ENCODE measurements at places on chromosomes 6 and 20.

GRCh38 chr6:100719883-100720682, 161.0 kb downstream of the ASCC3 start:
- DNase-seq, result peak; percentile 43

DNA sequence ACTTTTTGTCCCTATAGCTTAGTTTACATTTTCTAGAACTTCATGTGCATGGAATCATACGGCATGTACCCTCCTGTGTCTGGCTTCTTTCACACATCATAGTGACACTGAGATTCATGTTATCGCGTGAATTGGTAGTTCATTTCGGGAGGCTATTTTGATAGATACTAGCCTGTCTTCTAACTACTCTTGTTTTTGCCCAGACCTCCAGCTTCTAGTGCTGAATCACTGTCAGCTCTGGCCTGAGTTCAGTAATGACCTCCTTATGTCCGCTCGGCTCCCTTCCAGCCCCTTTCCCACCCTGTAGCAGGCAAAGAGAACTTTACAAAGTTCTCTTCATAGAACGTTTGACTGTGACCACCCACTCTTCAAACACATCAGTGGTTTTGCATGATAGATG, 14.1 kb downstream of the MYBL2 start:
- DNase-seq, result no peak

DNA sequence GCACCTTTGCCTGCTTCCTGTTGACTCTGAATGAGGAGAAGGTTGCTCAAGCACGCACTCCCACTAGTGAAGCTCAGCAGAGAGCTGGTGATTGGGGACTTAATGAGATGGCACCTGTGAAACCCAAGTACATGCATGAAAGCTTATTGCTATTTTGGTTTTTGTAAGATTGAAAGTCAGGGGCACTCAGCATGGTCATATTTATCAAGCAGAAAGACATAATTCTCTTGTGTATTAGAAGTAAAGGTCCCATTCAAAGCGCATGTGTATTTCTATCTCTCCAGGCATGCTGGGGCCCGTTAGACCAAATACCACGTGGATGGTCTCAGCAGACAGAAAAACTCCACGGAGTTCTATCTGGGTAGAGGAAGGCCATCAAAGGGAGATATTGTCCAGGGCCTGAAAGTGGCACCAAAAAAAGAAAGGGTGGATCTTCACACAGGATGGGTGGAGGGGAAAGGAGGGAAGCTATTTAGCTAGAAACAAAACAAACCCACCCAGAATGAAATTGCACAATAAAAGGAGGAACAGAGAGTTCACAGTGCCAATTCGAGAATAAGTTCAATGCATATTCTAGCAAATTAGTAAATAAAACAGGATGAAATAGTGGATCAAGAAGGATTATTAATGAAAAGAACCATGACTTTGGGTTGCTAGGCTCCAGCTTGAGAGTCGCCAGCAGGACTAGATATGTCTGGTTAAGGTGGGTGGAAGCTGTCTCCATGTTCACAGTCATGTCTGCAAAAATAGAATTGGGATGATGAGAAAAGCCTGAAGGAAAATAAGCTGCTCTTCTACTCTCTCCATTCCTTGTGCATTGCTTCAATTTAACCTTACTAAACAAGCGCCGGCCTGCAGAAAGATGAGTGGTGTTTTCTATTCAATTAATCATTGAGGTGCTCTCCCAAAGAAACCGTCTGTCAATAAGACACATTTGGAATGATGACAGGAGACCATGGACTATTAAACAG, 224.9 kb upstream of the DTNBP1 start:
- no peak for DNase-seq

DNA sequence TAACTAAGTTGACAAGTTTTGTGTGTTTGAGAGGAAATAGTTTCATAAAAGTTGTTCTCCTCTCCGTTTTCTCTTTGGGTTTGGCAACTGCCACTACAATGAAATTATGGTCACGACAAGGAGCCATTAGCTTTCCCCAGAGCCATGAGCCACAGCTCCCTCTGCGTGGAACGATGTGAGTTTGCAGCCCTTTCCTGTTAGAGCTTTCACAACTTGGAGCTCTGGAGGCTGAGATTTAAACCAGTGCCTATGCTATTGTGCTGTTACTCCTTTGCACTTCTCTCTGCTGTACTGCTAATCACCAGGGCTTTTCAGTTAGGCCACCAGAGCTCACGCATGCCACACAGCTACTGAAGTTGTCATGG, 29.3 kb upstream of the TXNDC5 start:
- DNase-seq, result no peak

DNA sequence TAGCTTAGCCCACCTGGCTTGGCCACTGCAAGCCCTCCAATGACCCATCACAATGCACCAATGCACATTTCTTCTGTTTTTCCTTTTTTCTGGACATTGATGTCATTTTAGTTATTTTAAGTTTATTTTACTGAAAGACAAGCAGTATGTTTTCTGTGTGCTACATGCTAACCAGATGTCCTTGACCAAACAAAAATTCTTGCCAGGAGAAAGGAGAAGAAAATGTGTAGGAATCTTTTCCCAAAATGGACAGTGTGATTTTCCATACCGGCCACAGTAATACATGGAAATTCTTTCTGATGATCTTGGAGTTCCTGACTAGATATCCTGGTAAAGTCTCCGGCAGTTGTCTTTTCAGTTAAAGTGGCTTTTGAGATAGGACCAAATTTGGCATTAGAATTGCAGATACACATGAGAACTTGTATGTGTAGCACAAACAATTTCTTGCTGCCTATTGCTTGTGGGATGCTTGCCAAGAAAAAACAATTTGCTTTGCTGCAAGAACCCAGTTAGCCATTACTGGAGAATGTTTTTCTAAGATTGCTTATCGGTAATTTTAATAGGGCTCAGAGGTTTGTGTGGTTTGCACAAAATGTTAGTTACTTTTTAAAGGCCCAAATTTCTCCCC, 696.5 kb upstream of the CITED2 start:
- no peak for DNase-seq

Data from T47D (cell line).